ENCODE measurements at places on chromosomes 2 and 18.

DNA sequence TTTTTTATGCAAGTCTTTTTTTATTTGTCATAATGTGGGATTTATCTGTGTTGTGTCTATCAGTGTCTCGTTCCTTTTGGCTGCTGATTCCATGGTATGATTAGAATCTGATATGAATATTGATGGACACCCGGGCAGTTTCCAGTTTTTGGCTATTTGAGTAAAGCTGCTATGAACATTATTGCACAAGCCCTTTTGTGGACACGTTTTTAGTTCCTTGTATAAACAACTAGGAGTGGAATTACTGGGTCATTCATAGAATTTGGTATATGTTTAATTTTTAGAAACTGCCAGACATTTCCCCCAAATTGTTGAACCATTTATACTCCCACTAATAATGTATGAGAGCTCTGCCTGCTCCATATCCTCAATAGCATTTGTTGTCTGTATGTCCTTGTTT lies 26.6 kb downstream of the HK2 start:
- no peak for DNase-seq

DNA sequence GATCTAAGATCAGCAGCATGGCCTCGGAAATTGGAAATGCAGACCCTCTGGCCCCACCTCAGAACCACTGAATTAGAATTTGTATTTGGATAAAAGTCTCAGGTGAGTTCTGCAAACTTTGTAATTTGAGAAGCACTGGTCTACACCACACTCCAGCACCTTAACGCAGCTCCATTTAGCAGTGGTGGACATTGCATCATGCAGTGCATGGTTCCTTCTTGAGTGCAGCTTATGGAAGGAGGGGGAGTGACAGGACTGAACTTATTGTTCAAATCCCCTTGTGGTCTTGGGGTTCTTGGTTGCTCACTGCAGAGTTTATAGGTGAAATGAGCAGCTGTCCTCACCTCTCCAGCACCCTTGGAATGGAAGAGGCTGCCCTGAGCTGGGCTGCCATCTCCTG lies 17.4 kb upstream of the STEAP3 start:
- DNase-seq: no peak

- no peak for DNase-seq
Observed at GRCh38 chr2:212745359-212745758, 206.8 kb upstream of the ERBB4 start.

DNA sequence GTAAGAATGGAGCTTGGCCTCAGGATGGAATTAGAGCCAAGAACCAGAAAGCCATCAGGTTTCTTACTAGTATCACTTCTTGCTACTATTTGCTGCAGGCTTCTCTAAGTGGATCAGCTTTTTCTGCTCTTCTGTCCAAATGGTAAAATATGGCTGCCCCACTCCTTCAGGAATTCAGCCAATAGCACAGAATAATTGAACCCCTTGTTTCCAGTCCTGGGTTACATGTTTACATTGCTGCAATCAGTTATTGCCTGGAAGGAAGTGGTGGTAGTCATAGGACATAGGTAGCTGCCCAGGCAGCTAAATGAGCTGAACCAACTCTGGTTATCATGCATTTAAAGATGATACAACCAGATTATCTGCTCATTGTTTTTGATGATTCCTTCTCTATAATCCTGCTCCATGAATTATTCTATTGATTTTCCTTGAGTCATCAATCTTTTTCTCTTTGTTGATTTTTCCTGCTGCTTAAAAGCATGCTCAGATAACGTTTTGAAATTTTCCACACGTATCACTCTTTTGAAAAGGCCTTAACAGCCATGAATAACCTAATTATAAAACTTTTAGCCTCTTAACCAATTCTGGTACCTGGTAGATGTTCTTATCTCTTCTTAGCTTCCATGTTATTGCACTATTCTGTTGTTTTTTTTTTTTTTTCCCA lies 12.6 kb downstream of the AGPS start:
- DNase-seq: no peak

DNA sequence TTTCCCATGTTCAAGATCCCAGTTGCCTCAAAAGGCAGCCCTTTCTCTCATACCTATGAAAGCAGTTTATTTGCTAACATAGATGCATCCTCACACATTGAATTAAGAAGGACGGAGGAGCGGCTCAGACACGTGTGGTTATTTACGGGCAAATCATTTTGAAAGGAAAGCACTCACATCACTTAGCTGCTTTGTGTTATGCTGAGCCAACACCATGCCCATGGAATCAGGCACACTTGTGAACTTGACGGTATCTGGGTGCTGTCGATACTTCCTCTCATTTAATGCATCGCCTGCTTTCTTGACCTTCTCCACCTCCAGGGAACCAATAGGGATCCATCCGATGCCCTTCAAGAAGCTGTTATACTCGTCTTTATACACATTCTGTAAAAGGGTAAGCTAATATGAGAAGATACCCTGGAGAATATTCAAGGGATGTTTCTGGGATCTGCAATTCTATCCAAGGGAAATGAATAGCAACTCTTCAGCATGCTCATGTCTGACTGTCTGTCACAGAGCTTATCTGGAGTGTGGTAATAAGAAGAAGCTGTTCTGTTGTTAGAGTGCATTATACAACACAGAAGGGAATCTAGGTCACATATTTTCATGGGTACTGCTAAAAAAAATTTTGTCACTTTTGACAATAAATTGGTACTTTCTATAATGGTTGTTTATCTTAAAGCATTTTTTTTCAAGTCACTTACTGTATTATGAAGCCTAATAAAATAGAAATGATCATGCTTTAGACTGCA lies 63.3 kb downstream of the NEB start:
- no peak for DNase-seq

DNA sequence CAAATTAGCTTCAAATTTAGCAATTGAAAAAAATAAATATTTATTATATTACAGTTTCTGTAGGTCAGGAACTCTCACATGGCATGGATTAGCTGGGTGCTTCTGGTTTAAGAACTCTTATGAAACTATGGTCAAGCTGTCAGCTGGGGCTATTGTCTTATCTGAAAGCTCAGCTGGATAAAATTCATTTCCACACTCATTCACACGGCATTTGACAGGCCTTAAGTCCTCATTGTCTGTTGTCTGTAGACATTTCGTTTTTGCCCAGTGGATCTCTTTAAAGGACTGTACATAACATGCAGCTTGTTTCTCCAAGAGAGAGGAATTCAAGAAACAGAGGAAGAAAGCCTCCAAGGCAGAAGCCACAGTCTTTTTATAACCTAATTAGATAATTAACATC lies 1556.8 kb upstream of the SLC39A10 start:
- no peak for DNase-seq

DNA sequence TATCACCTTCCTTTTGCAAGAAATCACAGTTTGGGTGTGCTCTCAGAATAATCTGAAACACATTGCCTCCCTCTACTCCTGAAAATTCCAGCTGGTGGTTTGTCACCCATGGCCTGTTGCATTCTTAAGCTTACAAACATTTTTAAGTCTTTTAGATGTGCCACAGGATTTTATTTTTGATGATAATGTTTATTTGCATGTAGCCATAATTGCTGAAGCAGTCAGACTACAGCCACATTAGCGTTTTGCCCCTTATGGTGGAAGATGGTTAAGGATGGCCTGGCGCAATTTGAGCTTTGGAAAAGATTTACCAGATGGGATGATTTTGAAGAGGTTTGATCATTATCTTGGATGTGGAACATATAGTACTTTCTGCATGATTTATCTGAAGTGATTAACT lies 439.5 kb downstream of the MEIS1 start:
- no peak for DNase-seq

- peak; percentile 28 for DNase-seq
Observed at GRCh38 chr2:201235860-201236811, 24.2 kb upstream of the CASP8 start.

GRCh38 chr2:155733091-155733853 lies 599.2 kb downstream of the NR4A2 start:
- no peak for DNase-seq

DNA sequence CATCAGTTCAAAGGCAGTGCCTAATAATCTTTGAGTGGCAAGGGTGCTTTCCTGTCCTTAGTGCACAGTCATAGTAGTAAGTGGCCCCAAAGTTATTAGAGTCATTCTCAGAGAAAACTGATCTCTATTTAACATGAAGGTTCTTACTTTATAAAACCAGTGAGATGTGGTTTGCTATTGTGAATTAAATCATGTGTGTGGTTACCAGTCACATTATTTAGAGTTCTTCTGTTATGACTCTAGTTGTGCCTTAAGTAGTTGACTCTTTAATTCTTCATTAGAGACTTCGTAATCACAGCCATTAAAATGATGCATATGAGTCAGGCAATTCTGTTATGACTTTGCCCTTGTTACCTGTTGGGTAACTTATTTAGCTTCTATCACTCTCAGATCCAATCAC lies 1392.9 kb upstream of the ACVR2A start:
- DNase-seq: no peak

DNA sequence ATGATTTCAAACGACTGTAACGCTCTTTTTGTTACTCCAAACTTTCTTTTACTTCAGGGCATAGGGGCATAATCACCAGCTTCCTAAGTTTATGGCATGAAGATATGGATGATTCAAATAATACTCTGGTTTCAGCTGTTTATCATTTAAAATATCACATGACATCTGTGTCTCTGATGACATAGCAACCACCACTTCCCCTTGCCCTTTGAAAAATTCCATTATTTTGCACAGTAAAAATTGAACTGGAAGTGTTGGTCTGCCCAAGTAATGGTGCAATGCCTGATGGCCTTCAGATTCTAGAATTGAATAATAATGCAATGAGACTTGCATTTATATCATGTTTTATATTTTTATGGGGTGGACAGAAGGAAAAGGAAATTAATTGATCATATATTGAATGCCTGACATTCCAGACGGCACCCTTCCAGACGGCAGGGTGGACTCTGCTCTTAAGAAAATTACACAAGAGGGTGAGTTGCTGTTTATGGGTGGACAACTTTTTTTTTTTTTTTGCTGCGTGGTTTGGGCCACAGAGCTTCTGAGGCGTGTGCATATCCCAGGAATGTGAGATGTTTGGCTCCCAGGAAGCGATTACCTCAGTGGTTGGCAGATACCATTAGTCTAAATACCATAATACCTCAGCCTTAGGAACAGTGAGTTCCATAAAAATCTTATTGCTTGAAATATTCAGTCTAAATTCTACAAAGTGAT lies 101.7 kb upstream of the ZNF521 start:
- no peak for DNase-seq

- peak; percentile 93 for DNase-seq
Observed at GRCh38 chr18:48446582-48447225, 37.5 kb upstream of the ZBTB7C start.

DNA sequence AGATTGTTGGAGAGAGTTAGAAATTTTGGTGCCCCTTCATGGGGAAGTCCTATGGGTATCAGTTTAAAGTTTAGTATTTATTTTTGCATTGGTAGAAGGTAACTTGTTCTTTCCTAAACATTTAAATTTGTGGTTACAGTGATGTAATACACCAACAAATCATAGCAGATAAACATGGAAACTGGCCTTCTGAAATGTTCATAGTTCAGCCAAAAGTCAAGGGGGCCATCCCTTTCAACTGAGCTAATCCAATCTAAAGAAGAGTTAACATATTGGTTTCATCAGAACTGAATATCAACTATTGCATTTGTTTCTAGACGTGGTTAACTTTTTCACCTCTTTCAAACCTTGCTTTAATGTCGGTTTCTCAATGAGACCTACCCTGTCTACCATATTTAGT lies 46.3 kb downstream of the PPP1R1C start:
- no peak for DNase-seq

DNA sequence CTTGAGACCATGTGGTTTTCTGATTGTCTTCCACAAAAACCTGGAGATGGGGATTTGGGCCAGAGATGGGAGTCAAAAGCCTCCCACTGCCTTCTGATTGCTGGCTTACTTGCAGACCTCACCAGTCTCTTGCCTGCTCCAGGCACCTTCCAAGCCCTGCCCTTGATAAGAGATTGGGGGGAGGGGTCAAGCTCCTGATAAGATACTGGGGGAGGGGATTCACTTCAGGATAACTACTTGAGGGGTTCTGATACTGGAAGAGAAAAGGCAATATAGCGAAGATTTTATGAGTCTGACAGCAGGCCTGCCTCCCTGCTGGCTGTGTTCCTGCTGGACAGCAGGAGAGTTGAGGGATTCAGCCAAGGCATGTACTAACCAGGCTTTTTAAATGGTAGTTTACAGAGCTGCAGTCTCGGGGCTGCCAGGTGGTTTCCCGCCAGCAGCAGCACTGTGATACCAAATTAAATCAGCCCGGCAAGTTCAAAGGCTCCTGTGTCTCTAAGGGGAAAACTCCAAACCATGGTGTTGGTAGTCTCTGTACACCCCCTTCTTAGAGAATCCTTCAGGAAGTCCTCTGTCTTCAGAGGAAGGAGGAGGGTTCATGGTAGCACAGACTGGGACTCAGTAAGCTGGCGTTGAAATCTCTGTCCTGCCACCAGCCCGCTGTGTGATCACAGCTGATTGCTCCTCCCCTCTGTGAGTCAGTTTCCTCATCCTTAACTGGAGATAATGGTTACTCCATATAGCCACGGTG lies 58.3 kb downstream of the FBXO36 start:
- no peak for DNase-seq

DNA sequence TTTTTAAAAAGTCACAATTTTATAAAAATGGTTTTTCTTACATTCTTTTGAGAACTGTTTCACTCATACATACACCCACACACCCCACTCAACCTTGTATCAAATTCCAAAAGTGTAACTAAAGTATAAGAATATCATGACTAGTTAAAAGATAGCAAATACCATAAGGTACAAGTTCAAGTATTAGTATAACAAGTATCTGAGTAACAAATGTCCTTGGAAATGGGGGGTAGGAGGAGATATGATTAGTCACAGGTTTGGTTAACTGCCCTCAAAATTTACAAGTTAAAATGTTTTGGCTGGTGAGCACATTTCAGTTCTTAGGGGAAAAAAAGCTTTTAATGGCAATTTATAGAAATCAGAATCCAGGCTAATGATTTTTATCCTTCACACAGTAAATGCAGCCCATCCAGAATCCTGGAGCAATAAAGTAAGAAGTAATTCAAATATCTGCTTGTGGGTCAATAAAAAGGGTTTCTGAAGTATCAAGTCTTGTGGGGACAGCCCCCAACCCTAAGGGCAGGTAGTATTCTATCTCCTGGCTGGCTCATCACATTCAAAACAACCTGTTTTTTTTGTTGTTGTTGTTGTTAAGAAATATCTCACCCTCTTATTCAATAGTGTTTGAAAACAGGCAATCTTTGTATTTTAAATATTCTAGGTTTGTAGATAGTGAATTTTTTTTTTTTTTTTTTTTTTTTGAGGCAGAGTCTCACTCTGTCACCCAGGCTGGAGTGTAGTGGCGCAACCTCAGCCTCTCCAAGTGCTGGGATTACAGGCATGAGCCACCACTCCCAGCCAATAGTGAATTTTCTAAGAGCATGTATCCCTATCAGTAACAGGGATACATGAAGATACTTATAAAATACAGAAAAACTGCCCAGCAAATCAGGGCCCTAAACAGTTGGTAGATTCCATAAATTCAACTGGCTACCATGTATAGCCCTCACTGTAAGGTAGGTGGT lies 14.5 kb downstream of the IAH1 start:
- DNase-seq: no peak

GRCh38 chr2:74676331-74676730 lies 22.3 kb downstream of the SEMA4F start:
- no peak for DNase-seq

GRCh38 chr2:61179701-61180639 lies 18.0 kb downstream of the C2orf74 start:
- no peak for DNase-seq

GRCh38 chr2:221461901-221462300 lies 110.2 kb downstream of the EPHA4 start:
- no peak for DNase-seq

Data from breast epithelium (tissue), 4 donors.